ENCODE measurements at places on chromosomes 16 and 17.

- DNase-seq = no peak
Measured at GRCh38 chr16:67490335-67491096, 7.2 kb upstream of the AGRP start.

DNA sequence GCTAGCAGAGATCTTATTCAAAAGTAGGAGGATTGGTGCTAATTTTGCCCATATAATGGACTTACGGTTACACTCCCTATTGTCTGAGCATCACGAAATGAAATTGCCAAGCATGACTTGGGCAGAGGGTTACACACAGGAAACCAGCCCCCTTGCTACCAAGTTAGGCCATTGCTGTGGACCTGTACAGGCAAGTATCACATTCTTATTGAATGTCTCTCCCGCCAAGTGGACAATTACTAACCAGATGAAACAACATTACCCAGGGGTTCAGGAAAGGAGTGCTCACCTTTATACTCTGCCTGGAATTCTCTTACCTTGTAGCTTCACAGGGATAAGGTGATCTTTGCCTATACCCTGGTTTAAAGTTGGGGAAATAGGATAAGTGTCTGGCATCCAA, 70.6 kb upstream of the TOX3 start:
- no peak for DNase-seq

- DNase-seq = no peak
Measured at GRCh38 chr17:62581764-62582163, 45.7 kb upstream of the MRC2 start.

- no peak for DNase-seq
Measured at GRCh38 chr16:52677501-52677900, 130.6 kb upstream of the TOX3 start.

GRCh38 chr17:32907583-32907982, 20.4 kb upstream of the TMEM98 start:
- DNase-seq = no peak

- DNase-seq = no peak
Measured at GRCh38 chr17:5049314-5049841, 14.2 kb upstream of the SLC52A1 start.

- no peak for DNase-seq
Measured at GRCh38 chr16:88630433-88630832, 7.9 kb upstream of the IL17C start.

- DNase-seq = no peak
Measured at GRCh38 chr17:66948061-66948750, 16.3 kb upstream of the CACNG4 start.

DNA sequence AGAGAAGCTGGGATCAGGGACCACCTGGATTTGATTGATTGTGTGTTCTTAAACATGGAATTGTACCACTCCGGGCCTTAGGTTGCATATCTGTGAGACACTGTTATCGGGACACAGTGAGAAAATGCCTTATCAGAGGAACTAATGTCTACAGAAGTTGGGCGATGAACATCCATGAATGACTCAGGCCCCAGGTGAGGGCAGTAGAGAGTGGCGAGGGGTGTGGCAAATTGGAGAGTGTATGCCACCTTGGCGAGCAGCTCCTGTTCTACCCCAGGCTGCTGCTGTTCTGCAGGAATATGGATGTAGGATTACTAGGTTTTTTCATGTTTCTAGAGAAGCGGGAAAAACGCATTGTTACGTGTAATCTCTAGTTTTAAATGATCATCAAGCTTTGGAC, 38.8 kb downstream of the CLEC16A start:
- no peak for DNase-seq

DNA sequence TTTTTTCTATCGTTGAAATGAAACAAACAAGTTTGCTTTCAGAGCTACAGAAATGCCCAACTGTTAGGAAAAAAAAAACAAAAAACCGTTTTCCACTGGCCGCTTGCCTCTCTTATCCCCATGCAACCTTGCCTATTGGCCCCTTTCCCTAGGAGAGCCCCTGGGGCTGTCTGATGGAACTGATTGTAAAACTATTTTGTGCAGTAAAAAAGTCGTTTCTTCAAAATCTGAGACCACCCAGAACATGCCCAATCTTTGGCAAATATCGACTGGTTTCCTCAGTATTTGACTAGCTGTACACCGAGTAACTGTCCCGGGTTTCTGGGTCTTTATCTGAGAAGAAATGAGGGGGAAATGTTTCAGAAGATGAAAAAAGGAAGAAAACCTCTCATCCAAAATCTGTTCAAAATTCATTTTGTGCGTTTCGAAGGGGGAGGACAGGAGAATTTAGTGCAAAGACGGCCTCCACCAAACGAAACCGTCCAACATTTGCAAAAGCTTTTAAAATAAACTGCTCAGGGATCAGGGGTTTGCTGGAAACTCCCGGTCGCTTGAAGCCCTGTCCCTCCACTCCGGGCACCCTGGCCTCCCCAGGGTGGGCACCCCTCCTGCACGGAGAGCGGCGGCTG, 1.1 kb upstream of the GNAO1 start:
- DNase-seq = no peak

DNA sequence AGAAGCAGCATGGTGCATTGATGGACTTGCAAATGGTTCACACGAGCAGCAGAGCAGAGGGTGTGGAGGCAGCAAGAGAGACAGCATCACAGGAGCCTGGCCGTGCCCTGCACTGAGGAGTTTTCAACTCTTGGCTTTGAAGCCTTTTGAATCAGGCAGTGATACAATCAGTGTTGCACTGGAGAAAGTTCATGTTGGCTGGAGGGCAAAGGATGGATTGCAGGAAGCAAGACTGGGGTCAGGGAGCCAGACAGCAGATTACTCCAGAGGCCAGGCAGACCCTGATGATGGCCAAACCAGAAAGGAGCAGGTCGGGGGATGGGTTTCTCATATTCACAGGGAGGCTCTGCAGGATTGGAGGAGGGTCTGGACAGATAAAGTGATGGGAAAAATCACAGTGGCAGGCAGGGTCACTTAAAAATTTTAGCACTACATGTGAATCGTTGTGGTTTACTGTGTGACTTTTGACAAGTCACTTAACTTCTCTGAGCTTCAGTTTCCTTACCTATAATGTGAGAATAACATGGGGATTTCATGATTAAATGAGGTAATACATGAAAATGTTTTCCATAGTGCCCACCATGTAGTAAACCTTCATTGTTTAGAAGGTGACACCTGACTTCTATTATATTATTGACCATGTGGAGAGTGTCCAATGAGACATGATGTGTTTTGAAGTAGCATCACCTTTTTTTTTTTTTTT, 125.3 kb downstream of the SALL1 start:
- DNase-seq = no peak

- no peak for DNase-seq
Measured at GRCh38 chr16:5472552-5472951, 375.0 kb upstream of the EEF2KMT start.

DNA sequence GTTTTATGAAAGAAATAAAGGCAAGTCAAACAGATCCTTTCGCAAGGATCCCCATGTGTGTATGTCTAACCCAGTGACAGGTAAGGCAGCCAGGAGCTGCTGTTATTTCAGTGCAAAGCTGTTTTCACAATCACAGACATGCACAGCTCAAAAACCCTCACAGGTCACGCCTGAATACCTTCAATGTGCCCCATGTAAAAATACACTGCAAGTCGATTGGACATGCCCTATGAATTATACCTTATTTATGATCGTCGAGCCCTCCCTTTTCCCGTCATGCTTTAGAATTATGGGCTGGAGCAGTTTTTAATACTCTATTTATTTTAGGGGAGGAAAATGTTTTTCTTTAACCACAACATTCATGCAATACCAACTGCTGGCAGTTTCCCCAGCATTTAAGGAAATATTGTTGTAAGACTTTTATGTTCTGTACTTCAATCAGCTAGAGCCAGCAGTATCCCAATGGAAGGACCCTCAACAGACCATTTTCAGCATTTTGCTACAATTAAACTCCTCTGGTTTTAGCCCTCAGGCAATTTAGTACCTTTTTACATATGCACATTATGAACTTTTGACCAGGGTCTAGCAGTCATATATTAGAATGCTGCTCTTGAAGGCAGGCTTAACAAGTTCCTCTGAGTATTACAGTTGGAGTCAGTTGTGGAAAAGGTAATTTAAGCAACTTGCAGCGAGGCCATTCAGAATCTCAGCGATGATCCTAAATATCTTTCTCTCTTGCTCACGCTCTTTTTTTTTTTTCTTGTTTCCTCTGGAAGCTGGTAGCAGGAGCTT, 362.2 kb downstream of the WWOX start:
- DNase-seq = no peak

DNA sequence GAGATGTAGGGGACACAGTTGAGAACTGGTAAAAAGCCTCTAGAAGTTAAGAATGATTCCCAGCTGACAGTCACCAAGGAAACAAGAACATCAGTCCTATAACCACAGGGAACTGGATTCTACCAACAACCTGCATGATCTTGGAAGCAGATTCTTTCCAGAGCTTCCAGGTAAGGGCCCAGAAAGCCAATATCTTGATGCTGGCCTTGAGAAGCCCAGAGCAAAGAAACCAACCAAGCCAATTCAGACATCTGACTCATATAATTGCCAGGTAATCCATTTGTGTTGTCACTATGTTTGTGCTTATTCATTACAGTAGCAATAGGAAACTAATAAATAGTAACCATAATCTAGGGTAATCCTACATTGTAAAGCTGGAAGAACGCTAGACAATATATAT, 81.6 kb downstream of the CACNG1 start:
- DNase-seq = no peak

GRCh38 chr16:28202147-28202746, 9.5 kb downstream of the XPO6 start:
- DNase-seq = no peak

DNA sequence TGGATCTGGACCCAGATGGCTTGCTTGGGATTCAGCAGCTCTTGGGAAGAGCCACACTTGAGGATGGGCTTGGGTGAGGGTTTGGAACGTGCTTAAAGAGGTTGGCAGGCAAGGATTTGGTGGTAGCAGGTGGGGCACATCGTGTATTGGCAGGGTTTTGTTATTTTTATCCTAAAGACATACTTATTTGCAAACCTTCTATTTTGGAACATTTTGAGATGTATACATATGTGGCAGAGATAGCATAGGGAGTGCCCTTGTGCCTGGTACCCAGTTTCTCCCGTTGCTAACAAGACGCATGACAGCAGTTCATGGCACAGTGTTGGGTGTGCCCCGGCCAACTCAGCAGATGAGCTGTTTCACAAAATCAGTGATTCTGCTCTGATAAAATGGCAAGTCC, 9.1 kb downstream of the BANP start:
- DNase-seq = no peak

DNA sequence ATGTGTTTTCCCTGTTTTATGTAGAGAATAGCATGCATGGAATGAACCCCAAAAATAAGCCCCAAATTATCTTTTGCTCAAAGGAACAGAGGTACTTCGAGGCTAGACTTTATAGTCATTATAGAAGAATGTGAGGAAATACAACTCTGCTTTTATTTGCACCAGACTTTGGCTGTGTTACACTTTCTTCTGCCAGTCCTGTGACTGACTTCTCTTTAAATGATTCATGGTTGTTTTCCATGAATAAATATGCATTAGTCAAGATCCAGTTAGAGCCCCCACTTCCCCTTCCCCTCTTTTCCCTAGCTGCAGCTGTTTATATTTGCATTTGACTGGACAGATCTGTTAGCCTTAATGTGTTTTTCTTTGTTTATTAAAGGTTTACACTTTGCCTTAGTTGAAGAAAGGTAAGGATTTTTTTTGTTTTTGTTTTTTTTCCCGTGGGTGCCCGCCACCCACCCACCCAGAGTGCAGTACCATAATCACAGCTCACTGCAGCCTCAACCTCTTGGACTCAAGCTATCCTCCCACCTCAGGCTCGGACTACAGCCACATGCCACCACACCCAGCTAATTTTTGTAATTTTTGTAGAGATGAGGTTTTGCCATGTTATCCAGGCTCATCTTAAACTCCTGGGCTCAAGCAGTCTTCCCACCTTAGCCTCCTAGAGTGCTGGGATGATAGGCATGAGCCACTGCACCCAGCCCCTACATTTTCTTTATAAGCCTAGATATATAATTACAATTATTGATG, 152.6 kb downstream of the CYB561 start:
- DNase-seq = no peak

DNA sequence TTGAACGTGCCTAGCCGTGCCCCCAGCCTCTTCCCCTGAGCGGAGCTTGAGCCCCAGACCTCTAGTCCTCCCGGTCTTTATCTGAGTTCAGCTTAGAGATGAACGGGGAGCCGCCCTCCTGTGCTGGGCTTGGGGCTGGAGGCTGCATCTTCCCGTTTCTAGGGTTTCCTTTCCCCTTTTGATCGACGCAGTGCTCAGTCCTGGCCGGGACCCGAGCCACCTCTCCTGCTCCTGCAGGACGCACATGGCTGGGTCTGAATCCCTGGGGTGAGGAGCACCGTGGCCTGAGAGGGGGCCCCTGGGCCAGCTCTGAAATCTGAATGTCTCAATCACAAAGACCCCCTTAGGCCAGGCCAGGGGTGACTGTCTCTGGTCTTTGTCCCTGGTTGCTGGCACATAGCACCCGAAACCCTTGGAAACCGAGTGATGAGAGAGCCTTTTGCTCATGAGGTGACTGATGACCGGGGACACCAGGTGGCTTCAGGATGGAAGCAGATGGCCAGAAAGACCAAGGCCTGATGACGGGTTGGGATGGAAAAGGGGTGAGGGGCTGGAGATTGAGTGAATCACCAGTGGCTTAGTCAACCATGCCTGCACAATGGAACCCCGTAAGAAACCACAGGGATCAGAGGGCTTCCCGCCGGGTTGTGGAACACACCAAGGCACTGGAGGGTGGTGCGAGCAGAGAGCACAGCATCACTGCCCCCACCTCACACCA, 724 bp downstream of the GAA start:
- no peak for DNase-seq

DNA sequence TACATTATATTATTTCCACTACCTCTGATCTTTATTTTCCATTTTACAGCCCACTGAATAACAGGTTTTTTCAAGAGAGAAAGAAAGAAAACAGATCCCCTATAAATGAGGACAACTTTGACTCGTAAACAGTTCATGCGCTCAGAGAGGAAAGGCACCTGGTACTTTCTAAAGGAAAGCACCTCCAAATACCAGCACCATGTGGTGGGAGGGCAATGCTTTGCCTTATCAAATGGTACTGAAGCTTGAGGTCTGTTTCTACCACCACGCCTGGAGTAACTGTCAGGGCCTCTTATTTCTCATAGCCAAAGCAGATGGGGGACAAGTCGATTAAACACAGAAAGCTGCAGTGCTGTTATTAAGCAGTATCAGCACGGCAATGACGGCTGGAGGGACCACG, 510.3 kb upstream of the ZFHX3 start:
- no peak for DNase-seq

GRCh38 chr17:74924250-74924948, at the start of gene OTOP2:
Gene OTOP2, plus strand, starts transcription at chr17:74924273. Its CDS starts 360 bp downstream, at chr17:74924633.
- no peak for DNase-seq

GRCh38 chr17:40862985-40863733, 3.9 kb downstream of the KRT12 start:
- DNase-seq = no peak
